Panc1 (cell line): ENCODE measurements at places on chromosomes 13 and 19. TPM values are rescaled to one million over a fixed set of nuclear protein-coding genes. Genes with fewer than 3 reads are reported as not detected.

Gene ERICH4
- not detected for total RNA-seq

Gene TLE2
- total RNA-seq: 6.2 TPM

Gene SPIB
- not detected for total RNA-seq

Gene CCNA1
- not detected for total RNA-seq

Gene ATP7B
- total RNA-seq: 19.6 TPM

Gene PBX4
- 8.3 TPM for total RNA-seq

Gene SMIM44
- total RNA-seq: not detected

Gene UBE2L5
- not detected for total RNA-seq

Gene ZNF442
- total RNA-seq: 2.5 TPM

Gene BCAM
- 21.5 TPM for total RNA-seq

Gene ADPRHL1
- 4.8 TPM for total RNA-seq

Gene ZNF581
- total RNA-seq: 39.0 TPM

Gene ZNF433
- 4.7 TPM for total RNA-seq

DNA sequence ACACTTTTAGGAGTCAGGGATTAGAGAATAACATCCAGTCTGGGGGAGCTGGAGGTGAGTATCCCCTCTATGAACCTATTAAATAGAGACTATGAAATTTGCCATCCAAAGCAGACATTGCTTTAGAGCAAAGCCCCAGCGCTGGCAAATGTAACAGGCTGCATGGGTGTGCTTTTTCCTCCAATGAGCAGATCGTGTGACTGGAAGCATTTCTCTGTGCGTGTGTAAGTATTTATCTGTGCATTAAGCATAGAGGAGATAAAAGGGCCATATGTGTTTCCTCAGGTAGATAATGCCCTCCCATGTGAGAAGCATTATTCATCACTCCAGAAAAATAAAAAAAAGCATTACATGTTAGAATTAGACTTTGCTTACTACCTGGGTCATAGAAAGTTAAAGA is 924 bp downstream of the TNFSF13B start:
- DNase-seq: no peak

DNA sequence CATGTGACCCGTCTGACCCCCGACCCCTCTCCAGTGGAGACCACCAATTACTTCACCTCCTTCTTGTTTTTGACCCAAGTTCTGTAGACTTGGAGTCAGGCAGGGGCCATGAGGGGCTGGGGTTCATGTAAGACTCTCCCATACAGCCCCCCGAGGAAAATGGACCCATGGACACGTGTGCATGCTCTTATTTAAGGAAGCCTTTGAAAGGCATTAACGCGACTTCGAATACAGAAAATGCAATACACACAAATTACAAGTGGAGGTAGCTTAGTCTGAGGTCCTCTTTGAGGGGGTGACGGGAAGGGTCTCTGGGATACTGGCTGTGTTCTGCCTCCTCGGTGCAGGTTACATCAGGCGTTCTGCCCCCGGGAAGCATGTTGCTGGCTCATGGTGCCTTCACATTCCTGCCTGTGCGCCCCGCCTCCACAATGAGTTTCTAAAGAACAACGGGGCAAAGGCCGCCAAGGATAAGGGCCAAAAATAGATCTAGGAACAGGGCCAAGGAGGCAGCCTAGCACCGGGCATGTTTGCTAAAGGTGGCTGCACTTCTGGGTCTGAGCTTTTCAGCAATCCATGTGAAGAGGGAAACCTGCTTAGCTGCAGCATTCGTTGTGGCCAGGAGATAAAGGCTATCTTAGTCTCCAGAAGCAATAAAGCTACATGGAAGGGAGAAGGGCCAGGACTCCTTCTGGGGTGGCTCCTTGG is 54.5 kb downstream of the RAB20 start:
- DNase-seq: no peak

DNA sequence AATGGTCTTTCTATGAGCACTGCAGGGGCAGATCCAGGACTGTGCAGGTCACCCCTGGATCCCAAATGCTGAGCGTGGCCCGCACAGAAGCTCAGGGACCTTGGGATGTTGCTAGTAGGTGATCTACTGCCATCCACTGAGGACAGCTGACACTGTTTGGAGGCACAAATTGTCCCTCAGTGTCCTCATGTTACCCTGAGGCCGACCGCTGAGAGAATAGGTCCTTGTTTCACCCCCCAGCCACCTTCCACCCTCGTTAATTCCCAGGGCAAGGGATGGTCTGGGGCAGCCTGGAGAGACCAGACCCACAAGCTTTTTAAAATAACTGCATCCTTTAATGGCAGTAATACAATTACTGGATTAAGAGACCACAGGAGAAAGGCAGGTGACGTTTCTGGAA is 15.4 kb upstream of the TMEM160 start:
- DNase-seq: no peak

DNA sequence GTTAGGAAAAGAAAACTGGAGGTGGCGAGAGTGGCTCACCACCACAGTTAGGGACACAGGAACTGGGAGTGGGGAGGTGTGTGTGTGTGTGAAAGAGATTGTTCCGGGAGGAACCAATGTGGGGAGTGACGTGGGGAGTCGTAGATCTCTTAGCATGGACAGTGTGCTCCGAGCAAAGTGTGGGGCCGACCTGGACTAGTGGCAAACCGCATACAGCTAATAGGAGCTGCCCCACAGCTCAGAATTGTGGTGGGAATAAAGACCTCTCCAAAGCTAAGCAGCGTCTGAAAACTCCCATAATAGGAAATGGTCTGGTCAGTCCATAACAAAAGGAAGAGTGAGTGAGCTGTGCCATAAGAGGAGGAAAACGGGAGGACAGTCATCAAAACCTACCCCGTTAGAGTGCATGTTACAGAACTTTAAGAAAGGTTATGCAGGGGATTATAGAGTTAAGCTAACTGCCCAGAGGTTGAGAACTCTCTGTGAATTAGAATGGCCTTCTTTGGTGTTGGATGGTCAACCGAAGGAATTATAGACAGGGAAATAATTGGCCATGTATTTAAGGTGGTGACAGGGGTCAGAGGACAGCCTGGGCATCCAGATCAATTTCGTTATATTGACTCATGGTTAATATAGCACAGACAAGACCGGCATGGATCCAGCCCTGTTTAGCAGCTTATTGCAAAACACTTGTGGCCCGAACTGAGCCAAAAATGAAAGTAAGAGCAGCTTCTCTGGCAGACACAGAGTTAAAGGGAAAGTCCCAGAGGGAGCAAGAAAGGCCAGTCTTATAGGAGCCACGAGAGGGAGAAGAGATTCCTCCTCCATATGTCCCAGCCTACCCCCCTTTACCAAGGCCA is 8.9 kb upstream of the SLC15A1 start:
- DNase-seq: no peak

GRCh38 chr19:4352701-4353121 is 9.3 kb downstream of the MPND start:
- DNase-seq: no peak

- peak; percentile 5 for DNase-seq
Measured at GRCh38 chr13:26220575-26220974, 1.5 kb downstream of the RNF6 start.

GRCh38 chr13:80166352-80166751 is 174.6 kb downstream of the SPRY2 start:
- no peak for DNase-seq

DNA sequence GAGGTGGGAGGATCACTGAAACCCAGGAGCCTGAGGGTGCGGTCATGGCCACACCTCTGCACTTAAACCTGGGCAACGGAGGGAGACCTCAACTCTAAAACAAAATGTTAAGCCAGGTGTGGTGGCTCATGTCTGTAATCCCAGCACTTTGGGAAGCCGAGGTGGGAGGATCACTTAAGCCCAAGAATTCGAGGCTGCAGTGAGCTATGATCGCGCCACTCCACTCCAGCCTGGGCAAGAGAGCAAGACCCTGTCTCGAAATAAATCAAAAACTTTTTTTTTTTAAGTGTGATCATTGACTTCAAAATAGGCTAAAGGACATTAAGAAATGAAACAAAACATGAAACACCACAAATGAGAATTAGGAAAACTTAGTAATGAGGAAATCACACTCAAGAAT is 16.3 kb upstream of the ADPRHL1 start:
- no peak for DNase-seq

DNA sequence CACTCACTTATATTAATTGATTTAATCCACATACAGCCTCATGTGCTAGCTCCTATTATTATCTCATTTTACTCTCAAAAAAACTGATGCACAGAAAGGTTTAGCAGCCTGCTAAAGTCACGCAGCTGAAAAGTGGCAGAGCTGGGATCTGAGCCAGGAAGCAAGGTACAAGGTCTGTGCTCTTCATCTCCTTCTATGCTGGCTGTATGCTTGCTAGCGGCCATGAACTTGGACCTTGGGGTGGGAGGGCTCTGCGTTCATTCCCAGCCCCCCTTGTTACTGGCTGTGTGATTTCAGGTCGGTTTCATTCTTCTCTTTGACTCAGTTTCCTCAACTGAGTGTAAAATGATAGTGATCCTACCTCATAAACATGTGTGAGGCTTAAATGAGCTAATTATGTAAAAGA is 69.8 kb downstream of the ALOX5AP start:
- no peak for DNase-seq
